ENCODE measurements at places on chromosomes 2 and 18. TPM values are rescaled to one million over a fixed set of nuclear protein-coding genes. Genes with fewer than 3 reads are reported as not detected.

DYSF gene
- 0.12 TPM for polyA plus RNA-seq

MC4R gene
- not detected for polyA plus RNA-seq

PRSS56 gene
- not detected for polyA plus RNA-seq

PTGR3 gene
- 20.5 TPM for polyA plus RNA-seq

CCDC93 gene
- 17.5 TPM for polyA plus RNA-seq

CSRNP3 gene
- not detected for polyA plus RNA-seq

EMILIN2 gene
- polyA plus RNA-seq: 1.8 TPM

SOX11 gene
- 0.01 TPM for polyA plus RNA-seq

DSG2 gene
- not detected for polyA plus RNA-seq

FSIP2 gene
- polyA plus RNA-seq: 0.01 TPM

CD8B gene
- polyA plus RNA-seq: 0.82 TPM

CRYGD gene
- not detected for polyA plus RNA-seq

SCTR gene
- polyA plus RNA-seq: not detected

SPP2 gene
- polyA plus RNA-seq: not detected

INHA gene
- not detected for polyA plus RNA-seq

CDK15 gene
- polyA plus RNA-seq: not detected

SPATA3 gene
- polyA plus RNA-seq: not detected

DSG1 gene
- polyA plus RNA-seq: not detected

POTEI gene
- not detected for polyA plus RNA-seq

ICOS gene
- 1.5 TPM for polyA plus RNA-seq

CROCC2 gene
- polyA plus RNA-seq: not detected

TRIM43 gene
- not detected for polyA plus RNA-seq

REV1 gene
- 25.4 TPM for polyA plus RNA-seq

USP40 gene
- 21.0 TPM for polyA plus RNA-seq

ZNF396 gene
- polyA plus RNA-seq: 0.50 TPM

TMEM198 gene
- 2.3 TPM for polyA plus RNA-seq

OSBPL6 gene
- not detected for polyA plus RNA-seq

CYBRD1 gene
- 0.07 TPM for polyA plus RNA-seq
